Activated CD8-positive, alpha-beta memory T cell treated with anti-CD3 and anti-CD28 coated beads for 48 hours (primary cell): ENCODE measurements at places on chromosomes 7 and 10.

DNA sequence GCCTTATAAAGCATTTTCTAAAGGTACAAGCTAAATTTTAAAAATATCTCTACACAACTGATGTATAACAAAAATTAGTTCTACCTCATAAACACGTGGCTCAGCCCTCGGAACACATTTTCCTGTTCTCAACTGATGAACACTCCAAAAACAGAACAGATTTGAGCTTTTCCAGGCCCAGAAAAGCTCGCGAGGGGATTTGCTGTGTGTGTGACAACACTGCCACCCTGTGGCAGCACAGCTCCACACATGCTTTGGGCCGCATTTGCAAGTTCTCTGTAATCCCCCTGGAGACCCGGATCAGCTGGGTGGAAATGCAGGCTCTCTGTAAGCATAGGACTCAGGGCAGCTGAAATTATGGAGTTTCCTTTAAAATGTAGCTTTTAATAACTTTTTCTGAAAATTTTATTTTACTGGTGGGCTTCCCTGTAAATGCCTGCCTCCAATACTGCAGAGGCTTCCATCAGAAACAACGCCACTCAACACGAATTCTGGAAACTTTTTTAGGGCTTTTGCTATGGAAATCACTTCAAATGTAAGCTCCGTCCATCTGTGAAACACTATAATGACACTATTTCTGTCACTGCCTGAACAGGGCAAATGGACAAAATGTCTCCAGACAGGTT, 155.5 kb downstream of the COBL start:
- peak; percentile 20 for DNase-seq

- no peak for DNase-seq
Observed at GRCh38 chr7:41097501-41097900, 605.4 kb downstream of the INHBA start.

DNA sequence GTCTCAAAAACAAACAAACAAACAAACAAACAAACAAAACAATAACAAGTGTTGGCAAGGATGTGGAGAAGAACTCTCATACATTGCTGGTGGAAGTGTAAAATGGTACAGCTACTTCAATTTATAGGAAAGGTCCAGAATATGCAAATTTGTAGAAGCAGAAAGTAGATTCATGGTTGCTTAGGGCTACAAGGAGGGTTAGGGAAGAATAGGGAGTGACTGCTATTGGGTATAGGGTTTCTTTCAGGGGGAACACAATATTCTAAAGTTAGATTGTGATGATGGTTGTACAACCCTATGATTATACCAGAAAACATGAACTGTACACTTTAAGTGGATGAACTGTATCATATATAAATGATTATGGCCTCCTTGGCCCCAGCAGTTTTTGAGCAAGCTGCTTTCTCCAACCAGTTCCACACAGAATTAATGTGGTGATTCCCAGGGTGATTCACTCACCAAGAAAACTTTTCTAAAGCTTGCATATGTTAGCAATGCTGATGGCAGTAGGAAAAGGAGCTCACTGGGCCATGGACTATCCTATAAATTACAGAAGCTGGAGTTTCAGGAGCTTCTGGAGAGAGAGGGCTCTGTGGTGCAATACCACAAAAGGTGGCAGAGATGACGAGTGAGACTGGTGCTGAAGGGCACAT, 52.8 kb upstream of the KCNIP2 start:
- no peak for DNase-seq

DNA sequence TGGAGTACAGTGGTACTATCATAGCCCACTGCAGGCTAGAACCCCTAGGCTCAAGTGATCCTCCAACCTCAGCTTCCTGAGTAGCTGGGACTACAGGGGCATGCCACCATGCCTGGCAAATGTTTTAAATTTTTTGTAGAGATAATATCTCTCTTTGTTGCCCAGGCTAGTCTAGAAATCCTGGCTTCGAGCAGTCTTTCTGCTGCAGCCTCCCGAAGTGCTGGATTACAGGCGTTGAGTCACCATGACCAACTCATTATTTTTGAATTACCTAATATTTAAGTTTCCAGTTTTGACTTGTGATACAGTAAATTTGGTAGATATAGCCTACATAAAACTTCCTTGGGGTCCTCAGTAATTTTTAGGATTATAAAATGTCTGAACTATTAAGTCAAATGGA, 74.1 kb downstream of the RUNDC3B start:
- DNase-seq = no peak

GRCh38 chr7:80387634-80388193, 124.2 kb downstream of the GNAT3 start:
- no peak for DNase-seq

DNA sequence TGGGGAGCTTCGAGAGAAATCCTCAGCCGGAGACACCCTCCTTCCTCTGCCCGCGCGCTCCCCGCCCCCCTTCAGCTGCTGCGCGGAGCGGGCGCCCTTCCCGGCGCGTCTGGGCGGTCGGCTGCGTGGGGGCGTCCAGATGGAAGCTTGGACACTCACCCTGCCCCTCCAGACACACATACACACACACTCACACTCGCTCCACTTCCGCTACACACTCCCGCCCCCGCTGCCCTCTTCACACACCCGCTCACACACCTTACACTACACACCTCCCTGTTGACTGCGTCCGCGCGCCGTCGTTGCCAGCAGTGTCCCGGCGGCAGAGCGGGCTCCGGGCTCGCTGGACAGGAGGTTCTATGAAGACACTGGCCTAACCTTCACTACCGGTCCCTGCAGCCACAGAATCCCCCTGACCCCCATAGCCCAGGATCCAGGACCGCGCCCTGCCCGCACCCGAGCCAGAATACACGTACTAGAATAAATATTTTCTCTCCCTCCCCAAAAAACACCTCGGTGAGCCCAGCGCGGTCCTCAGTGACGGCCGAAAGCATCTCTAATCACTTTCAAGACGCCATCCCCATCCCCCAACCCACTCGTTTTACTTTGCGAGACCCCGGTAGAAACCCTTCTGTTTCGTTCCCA, 1.1 kb upstream of the EGR2 start:
- DNase-seq = peak; percentile 44

- DNase-seq = no peak
Observed at GRCh38 chr7:24233386-24233785, 50.6 kb upstream of the NPY start.

DNA sequence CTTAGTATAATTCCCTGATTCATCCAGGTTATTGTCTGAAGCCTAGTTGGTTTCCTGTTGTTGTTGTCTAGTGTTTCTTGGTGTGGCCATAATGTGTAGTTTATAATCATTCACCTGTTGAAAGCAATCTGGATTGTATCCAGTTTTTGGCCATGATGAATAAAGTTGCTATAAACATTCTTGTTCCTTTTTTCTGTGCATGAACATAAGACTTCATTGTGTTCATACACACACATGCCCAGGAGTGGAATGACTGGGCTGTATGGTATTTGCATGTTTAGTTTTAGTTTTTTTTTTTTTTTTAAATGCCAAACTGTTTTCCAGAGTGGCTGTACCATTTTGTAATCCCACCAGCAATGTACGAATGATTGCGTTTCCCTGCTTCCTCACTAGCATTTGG, 349.8 kb downstream of the SDK1 start:
- no peak for DNase-seq

- no peak for DNase-seq
Observed at GRCh38 chr7:91264924-91265681, 870 bp downstream of the FZD1 start.

GRCh38 chr10:106910666-106911065, 253.8 kb downstream of the SORCS1 start:
- DNase-seq = no peak

DNA sequence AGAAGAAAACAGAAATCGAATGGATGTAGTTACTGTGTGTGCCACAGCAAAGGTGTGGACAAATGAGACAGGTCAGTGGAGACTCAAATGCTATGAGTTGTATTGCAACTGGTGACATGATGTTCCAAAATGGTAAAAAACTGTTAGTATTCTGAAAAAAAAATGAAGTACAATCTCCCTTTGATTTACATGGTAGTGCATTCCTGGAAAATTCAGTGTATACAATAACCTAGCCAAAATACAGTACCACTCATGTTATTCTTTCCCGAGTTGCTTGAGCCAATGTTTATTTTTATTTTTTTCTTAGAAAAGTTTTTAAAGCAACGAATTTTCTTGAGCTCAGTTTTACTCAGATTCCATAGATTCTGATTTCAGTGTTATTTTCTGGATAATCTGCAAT, 47.7 kb upstream of the ODAD2 start:
- DNase-seq = no peak

- no peak for DNase-seq
Observed at GRCh38 chr10:59107147-59107546, 69.3 kb upstream of the PHYHIPL start.

GRCh38 chr10:132387764-132388210, 9.2 kb upstream of the PWWP2B start:
- DNase-seq = no peak

GRCh38 chr7:103702454-103702853, 256.4 kb upstream of the SLC26A5 start:
- no peak for DNase-seq

GRCh38 chr10:114631666-114632417, 26.2 kb downstream of the ABLIM1 start:
- DNase-seq = peak; percentile 12

- DNase-seq = no peak
Observed at GRCh38 chr7:69768986-69769595, 170.8 kb downstream of the AUTS2 start.

DNA sequence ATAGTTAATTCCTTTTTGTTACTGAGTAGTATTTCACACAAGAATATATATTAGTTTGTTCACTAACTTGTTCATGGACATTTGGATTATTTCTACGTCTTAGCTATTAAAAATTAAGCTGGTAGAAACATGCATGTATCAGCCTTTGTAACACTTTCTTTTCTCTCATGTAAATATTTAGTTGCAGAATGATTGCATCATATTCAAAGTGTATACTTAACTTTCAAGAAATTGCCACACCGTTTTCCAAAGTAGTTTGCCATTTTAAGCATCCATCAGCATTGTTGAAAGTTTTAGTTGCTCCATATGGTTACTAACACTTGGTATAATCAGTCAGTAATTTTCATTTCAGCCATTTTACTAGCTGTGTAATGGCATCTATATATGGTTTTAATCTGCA, 666.9 kb downstream of the NXPH1 start:
- DNase-seq = no peak

DNA sequence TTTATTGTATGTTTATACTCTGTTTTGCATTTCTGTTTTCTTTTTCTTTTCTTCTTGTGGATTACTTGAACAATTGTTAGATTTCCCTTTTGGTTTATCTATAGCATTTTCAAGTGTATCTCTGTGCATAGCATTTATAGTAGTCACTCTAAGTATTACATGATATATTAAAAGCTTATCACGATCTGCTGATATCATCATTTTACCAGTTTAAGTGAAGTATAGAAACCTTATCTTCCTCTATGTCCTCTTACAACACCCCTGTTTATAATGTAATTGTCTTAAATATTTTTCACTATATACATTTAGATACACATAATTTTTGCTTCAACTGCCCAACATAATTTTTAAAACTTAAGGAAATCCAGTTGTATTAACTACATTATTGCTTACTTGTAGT, 513.9 kb upstream of the CELF2 start:
- DNase-seq = no peak

- no peak for DNase-seq
Observed at GRCh38 chr7:50531401-50531911, 33.7 kb downstream of the DDC start.

GRCh38 chr7:18995811-18996426, 121.5 kb downstream of the TWIST1 start:
- DNase-seq = no peak

DNA sequence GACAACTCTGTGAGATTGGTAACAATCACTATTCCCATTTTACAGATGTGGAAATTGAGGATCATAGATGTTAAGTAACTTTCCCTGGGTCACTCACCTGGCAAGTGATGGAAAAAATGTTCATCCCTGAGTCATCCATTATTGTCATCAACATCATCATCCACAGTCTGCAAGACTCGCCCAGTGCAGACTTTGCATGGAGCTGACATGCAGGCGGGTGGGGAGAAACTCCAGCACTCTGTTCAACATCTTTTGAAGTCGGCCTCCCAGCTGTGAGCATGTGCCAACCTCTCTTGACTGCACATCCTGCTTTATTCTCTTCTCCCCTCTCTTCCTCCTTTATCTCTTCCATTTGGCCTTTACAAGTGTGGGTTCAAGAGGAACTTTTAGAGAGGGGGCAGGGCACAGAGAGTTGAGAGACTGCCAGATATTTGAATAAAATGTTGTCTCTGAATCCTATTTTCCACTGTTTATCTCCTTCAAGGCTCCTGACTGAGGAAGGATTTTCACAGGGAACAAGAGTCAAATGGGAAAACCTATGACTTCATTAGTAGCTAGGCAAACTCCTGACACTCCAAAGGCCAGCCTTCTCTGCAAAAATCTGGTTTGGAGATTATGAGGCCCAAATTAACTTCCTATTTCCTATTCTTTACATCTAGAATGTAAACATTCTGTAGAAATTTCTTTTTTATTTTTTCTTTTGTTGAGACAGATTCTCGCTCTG, 283.7 kb upstream of the PODXL start:
- DNase-seq = no peak

- DNase-seq = no peak
Observed at GRCh38 chr10:97895915-97896314, 46.3 kb downstream of the GOLGA7B start.

- no peak for DNase-seq
Observed at GRCh38 chr10:117107238-117107637, 30.8 kb downstream of the VAX1 start.

DNA sequence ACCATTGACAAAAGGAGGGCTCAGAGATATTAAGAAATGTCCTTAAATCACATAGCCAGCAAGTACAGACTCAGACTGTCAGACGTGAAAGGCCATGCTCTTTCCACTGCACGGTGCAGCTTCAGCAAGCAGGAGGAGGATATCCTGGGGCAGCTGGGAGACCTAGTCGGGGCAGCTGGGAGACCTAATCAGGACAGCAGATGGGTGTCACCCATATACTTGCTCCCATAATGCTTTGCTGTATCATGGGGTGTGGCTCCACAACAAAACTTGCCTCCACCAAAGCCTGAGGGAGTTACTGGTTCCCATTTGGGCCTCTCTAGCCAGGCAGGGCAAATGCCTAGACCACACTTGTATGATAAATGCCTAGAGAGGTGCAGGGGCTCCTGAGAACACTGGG, 55.4 kb downstream of the GRID1 start:
- no peak for DNase-seq

DNA sequence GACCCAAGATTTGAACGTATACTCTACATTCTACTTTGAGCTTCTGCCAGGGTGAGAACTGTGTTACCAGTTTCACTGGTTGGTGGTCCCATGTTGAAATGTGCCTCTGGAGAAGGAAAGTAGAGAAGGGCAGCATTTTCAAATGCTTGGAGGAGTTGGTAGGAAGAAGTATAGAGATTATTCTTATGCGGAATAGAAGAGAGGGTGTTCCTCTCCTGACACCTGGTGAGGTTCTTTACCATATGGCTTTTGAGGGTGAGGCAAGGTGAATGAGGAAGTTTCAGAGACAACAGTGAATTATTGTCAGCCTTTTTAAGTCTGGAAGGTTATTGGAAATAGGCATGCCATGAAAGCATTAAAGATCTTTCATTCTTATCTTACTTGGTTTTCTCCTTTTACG, 34.3 kb downstream of the R3HCC1L start:
- DNase-seq = no peak
